ENCODE measurements at places on chromosomes 1 and 21.

GRCh38 chr1:167469280-167469965 lies 48.9 kb downstream of the CD247 start:
- no peak for DNase-seq

GRCh38 chr1:71770121-71770520 lies 512.2 kb downstream of the NEGR1 start:
- no peak for DNase-seq

DNA sequence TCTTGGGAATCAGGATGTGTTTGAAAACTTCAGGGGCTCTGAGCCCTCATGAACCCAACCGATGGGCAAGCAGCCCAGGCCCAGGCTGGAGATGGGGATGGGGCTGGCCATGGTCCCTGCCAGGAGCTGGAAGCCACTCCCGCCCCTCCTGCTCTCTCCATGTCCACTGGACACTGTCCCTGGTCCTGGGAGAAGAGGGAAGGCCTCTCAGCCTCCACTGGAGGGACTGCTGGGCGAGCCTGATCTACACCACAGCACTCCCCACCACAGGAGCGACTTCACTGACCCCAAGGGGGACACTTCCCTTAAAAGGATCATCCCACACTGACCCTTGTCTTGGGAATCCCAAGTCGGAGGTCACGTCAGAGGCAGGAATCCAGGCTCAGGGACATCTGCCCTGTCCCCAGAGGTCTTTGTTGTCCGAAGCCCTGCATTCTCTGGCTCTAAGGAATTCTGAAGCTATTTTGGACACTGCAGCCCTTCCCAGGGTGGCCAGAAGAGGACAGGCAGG lies 16.9 kb upstream of the COL18A1 start:
- DNase-seq: peak; percentile 32

DNA sequence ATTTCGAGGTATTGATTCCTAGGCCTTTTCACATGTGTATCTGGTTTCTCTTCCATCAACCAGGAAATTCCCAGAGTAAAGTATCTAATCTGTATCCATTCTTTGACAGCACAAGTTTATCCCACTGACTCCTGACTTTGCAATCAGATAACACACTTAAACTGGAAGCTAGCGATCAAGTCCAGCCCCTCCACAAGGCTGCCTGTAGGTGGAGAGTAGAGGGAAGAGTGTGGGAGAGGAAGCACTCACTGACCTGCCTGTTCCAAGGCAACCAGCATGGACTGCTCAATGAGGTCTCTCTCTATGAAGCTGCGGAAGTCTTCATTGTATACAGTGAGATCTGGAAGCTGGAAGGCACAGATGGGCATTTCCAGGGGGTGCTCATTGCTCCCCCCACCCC lies 30.4 kb upstream of the MTMR11 start:
- no peak for DNase-seq

DNA sequence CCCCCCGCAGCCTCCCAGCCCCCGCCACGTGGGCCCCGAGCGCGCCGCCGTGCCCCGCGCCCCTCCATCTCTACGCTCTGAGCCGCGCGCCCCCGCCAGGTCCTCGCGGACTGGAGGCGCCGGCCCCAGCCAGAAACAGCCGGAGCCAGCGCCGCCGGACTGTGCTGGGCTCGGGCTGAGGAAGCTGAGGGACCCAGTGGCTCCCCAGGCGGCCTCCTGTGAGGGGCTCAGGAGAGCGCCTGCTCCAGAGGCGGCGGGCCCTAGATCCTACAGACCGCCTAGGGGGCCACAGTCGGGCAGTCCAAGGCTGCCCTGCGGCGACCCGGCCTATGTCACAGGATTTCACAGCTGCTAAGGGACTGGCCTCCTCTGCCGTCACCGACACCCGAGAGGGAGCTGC lies 82.1 kb downstream of the NENF start:
- DNase-seq: peak; percentile 15

GRCh38 chr1:63023171-63023570 lies 239.2 kb downstream of the ATG4C start:
- no peak for DNase-seq

GRCh38 chr1:169364948-169365347 lies 2.6 kb downstream of the NME7 start:
- DNase-seq: no peak

DNA sequence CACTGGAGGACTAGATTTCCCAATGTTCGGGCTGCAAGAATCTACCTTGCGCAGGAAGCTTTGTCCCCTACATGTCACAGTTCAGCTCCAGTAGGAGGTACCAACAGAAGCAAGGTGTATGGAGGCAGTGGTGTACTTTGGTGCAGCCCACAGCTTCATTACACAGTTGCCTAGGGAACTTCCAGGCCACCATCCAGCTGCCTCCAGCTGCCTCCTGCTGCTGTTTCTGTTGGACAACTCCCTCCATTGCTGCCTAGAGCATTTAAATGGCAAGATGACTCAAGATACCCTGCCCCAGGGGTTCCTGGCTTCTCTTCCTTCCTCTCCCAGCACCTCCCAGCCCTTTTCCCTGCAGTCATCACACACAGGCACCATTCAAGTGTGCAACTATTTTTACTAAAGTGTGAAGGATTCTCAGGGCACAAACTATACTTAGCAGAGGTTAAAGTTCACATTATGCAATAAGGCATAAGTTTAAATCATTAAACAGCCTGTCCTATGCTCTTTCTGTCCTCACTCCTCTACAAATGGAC lies 39.0 kb upstream of the ATP1A1 start:
- peak; percentile 74 for DNase-seq

DNA sequence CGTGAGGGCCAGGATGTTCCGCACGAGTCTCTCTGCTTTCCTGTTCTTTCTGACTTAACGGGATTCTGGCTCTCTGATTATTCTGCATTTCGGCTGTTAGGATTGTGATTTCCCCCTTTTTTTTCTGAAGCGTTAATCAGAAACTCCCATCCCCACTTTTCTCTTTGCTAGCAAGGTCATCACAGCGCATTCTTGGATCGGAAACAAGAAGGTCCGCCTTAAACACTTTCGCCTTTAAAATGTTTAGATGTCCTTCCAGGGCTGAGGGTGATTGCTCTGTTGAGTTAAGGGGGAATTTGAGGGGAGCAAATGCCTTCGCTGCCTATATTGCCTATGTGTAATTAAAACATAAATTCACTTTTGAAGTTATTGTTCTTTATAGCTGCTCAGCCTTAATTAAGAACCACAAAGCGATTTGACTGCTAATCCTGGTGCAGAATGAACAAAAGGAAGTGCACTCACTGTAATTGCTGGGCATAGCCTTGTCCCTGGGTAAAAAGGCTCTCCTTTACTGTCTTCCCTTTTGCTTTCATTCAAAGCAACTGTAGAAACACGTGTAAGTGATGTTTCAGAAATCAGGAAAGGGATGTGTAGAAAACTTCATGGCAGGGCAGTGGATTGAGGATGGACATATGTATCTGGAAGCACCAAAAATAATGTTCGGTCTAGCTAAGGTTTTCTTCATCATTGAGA lies 1.2 kb downstream of the LAMC1 start:
- DNase-seq: peak; percentile 45

GRCh38 chr1:106912131-106912530 lies 144.3 kb upstream of the PRMT6 start:
- DNase-seq: no peak

DNA sequence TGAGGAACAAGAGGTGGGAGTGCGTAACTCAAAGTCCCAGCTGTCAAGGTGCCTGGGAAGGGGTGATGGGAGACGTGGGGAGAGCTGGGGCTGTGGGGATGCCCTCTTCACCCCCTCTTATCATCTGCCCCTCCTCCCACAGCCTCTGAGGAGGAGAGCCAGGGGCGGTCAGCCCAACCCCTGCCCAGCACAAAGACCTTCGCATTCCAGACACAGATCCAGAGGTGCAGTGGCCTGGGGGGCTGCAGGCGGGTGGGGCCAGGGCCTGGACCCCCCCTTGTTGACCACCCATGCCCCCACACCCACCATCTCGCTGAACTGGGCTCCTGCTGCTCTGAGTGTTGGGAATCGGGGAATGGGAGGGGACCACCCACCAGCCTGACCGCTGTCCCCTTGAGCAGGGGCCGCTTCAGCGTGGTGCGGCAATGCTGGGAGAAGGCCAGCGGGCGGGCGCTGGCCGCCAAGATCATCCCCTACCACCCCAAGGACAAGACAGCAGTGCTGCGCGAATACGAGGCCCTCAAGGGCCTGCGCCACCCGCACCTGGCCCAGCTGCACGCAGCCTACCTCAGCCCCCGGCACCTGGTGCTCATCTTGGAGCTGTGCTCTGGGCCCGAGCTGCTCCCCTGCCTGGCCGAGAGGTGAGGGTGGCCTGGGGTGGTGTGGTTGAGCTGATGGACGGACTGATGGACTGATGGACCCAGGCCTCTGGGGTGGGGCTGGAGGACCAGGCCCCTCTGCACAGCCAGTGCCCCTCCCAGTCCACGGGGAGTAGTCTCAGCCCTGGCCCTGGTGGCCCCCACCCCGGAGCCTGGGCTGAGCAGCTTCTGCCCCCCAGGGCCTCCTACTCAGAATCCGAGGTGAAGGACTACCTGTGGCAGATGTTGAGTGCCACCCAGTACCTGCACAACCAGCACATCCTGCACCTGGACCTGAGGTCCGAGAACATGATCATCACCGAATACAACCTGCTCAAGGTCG lies 29.7 kb downstream of the TRIM11 start:
- DNase-seq: no peak

- DNase-seq: no peak
Measured at GRCh38 chr21:39774227-39774626, 29.2 kb downstream of the IGSF5 start.

- DNase-seq: peak; percentile 73
Measured at GRCh38 chr21:38478782-38479181, 19.5 kb downstream of the ERG start.

DNA sequence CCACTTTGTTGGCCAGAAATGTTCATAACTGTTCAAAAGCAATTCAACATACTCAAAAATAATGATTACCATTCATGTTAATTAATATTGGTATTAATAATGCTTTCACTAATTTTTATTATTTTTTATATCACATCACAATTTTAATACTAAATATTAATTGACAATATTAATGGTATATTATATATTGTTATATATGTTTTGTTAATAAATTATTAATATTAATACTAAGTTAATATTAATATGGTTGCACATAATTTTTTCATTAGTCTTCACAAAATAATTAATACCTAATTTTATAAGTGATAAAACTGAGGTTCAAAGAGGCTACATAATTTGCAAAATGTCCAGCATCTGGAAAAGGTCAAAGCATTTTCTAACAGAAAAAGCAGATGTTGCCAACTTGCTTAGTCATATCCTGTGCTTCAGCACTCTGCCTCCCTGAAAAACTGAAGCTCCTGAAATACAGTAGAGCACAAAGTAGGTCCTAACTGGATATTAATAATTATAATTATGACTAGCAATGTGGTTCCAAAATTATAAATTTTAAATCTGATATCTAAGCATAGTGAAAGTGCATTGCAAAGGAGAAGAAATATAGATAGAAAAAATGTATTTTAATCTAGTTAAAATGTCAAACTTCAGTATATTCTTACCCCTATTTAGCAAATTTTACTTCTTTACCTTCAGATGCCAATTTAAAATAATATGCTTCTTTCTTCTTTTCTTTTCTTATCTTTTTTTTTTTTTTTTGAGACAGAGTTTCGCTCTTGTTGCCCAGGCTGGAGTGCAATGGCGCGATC lies 123.2 kb upstream of the TNFSF4 start:
- DNase-seq: peak; percentile 76

DNA sequence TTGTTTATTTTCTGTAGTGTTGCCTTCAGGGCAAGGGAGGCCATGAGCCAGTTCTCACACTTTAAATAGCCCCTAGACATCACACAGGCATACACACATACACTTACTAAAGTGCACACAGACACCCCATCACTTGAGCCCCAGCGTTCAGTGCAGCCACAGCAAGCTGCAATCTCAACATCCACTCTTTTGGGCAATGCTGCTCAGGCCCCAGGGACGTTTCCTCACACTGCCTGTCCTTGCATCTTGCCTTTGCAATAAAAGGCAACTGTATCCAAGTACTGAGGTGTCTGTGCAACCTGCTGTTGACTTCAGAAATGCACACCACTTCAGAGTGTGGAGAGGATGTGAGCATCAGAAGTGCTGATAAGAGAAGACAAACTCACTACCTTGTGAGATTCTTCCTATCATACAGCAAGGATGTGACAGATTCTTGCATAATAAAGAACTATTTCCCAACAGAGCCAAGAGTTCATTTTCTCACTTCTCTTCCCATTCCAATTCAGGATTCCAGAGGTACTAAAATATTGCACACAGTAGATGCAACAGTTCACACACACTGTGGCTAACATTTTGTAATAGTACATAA lies 36.2 kb downstream of the IRF2BP2 start:
- DNase-seq: peak; percentile 44

DNA sequence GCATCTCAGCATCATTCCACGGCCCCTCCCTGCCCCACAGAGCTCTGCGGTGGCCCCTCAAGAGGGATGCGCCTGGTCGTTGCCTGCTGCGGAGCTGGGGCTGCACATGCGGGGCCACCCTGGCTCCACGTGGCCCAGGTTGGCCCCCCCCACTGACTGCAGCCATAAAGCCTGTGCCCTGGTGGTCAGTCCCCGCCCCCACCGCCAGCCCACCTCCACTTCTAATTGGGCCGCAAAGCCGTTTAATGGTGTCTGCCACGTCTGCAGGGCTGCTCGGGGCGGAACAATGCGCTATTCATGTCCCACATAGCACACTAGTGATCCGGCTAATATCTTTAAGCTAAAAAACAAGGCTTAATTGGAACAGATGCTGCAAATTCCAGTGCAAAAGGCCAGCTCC lies 33.5 kb upstream of the ACTRT2 start:
- DNase-seq: no peak

DNA sequence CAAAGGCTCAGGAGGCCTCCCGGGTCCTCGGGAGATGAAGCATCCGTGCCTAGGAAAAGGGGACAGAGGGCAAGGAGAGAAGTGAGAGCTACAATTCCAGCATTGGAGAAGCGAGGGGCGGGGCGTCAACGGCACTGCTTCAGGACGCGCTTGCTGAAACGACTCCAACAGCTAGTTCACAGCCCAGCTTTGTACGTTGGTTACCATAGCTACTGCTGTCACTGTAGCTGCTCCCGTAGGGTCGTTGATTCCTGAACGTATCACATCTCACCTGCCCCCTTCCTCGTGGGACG lies 63.1 kb downstream of the TOR1AIP2 start:
- no peak for DNase-seq

GRCh38 chr1:12548279-12548972 lies 69.6 kb downstream of the DHRS3 start:
- no peak for DNase-seq

DNA sequence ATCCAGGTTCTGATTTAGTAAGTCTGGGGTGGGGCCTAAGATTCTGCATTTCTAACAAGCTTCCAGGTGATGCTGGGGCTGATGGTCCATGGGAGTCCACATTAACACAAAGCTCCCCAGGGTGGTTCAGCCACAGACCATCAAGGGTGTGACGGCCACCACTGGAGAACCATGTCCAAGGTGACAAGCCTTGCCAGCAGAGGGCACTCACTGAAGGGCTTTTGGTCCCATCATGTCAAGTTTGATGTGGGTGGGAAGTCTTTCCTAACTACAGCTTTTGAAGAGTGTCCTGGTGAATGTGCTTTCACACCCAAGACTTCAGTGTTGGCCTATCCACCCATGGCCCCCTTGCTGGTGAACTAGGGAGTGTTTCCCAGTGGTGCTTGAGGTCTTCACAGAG lies 67.1 kb downstream of the UBE2T start:
- DNase-seq: peak; percentile 20

- DNase-seq: peak; percentile 29
Measured at GRCh38 chr1:229229721-229230139, 41.2 kb upstream of the RAB4A start.

All from mesenchymal stem cell (in vitro differentiated cells and primary cell).